NCI-H1930 (cell line): ENCODE measurements at places on chromosomes 12 and 14.

GRCh38 chr14:65832431-65833266 lies 420.1 kb downstream of the FUT8 start:
- no peak for DNase-seq

DNA sequence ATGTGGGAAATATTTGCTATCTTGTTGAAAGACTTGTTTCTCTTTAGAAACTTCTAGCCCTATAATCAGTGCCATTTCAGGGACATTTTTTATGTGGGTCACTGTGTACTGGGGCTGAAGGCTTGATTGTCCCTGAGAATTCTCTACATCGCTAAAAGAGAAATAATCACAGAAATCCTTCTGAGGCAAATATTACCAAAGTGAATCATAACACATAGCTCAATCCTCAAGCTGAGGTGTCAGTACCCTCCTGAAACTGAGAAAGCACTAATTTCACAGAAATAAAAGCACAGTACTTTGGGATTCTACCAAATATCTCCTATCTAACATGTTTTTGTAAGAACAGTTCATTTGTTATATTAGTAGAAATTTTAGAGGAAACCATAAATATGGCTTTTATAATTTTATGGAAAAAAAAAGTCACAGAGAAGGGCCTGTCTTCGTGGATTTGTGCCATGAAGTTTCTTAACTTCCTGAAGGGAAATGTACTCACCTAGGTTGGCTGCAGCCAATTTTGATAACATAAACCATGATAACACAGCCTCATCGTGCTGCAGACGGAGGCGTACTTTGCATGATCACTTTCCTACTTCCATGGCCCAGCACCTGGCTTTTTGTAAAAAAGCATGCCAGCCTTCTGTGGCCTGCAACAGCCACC lies 163.7 kb upstream of the HIF1A start:
- no peak for DNase-seq

DNA sequence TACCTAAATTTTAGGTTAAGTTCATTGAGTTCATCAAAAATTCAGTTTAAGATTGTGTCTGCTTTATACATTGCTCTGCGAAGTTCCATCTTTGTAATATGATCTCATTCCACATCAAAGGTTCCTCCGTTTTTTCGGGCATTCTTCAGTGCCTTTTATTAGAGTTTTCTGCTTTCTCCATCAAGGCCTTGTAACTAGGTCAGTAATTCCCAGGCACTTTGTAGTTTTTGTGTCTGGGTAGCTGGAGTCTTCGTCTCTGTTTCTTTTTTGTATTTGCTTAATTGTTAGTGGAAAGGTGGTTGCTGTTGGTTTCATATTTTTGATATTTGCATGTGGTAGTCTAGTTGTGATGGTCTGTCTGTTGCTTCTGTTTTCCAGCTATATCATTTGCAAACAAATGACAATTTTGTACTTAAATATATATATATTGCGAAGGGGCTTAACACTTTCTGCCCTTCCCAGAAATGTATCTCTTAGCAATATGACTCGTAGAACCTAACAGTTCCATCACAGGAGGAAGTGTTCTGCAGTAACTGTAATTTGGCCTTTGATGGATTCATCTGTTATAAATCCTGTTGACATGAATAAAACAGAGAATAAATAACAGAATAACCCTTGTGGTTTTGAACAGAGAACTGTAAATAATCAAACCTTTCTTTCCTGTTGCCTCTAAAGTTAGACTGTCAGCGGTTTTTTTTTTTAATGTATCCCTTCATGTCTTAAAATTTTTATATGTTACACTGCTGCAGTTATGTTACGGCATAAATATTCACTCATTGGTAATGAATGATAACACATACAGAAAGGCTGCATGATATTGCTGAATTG lies 88.4 kb upstream of the DYNC1H1 start:
- no peak for DNase-seq

- peak; percentile 1 for DNase-seq
These were observed 7.9 kb upstream of the CMKLR1 start for GRCh38 chr12:108346727-108347710.

GRCh38 chr12:58678753-58679152 lies 241.6 kb downstream of the LRIG3 start:
- no peak for DNase-seq

DNA sequence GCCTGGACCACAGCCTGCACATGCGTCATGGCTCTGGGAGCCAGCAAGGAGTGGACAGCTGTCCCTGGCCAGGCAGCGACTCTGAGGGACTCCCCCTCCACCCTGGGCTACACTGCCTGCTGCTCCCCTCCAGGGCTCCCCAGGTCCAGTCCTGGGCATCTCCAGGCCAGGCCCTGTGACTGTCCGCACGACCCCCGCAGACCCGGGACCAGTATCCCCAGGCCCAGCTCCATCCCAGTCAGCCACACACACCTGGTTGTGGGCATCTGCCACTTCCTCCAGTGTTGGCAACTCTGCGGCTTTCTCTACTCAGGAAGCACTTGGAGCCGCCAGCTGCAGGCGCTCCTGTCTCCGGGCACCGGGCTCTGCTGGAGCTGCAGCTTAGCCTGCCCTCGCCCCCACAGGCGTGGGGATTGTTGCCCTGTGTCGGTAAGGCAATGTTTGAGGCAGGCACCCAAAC lies 2.4 kb downstream of the ULK1 start:
- no peak for DNase-seq

GRCh38 chr12:59570145-59570544 lies 25.7 kb upstream of the SLC16A7 start:
- no peak for DNase-seq

GRCh38 chr12:96194971-96195844 lies 1.0 kb downstream of the ELK3 start:
- no peak for DNase-seq

DNA sequence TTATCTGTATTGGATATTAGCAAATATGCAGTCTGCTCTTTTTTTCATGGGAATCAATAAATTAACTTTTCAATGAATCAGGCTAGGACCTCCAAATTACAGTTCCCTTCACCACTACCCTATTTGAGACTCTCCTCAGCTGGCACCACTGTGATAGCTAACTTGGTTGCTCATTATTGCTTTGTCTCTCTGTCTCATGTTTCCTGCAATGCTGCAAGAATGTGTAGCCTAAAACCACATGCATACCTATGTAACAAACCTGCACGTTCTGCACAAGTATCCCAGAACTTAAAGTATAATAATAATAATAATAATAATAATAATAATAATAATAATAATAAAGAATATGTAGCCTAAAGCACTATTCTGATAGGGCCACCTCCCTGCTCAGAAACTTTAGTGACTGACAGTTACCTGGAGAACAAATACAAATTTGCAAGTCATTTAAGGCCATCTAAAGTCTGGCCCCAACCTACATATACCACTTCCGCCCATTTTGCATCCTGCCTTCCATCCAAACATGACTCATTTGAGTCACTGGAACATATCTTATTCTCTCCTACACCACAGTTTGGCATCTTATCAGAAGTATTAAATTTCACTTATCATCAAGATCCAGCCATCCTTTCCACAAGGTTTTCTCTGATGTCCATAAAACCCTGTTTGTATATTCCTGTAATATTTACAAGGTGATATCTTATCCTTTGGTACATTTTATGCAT lies 215.1 kb downstream of the LRRK2 start:
- no peak for DNase-seq

GRCh38 chr14:95500201-95500681 lies 16.2 kb downstream of the SYNE3 start:
- no peak for DNase-seq

- no peak for DNase-seq
These were observed 55.8 kb downstream of the TMEM30B start for GRCh38 chr14:61225344-61225743.

DNA sequence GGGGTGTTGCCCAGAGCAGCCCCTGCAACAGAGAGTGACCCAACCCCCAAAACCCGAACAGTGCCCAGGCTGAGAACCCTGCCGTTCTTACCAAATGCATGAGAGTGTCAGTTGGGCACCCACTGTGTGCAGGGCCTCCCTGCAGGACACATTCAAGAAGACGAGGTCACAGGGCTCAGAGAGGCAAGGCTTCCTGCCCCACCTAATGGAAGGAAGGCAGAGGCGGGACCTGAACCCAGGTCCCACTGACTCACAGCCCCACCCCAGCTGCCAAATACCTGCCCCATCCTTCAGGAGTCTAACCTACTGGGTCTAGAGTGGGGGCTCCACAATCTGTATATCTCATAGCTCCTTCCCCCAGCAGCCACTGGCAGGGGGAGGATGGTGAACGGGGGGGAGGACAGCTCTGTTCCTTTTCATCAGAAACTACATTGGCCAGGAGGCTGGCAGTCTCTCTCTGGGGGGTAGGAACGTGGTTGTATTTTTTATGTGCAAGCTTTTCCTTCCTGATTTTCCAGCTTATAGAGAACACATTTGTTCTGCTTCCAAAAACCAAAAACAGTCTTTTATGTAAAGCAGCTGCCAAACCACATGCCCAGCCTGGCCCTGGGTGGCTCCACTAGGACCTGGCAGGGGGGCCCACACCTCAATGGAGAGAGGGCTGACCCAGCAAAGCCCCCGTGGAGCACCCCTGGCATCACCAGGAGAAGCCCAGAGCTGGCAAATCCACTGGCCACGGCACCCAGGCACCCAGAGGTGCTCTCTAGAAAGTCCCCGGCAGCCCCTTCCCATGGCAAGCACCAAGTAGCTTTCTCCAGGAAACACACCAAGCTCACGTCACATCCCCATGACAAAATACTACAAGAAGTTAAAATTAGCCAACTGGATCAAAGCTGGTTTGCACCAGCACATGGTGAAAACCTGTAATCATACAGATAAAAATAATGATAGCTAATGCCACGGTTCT lies 17.0 kb downstream of the NCOR2 start:
- DNase-seq = no peak

GRCh38 chr14:34035177-34035933 lies 84.5 kb upstream of the EGLN3 start:
- DNase-seq = no peak

GRCh38 chr14:80973931-80974641 lies 18.7 kb downstream of the TSHR start:
- no peak for DNase-seq

- no peak for DNase-seq
These were observed 1256.8 kb upstream of the FLRT2 start for GRCh38 chr14:84273181-84273580.

GRCh38 chr14:66638689-66639088 lies 130.7 kb downstream of the GPHN start:
- no peak for DNase-seq

DNA sequence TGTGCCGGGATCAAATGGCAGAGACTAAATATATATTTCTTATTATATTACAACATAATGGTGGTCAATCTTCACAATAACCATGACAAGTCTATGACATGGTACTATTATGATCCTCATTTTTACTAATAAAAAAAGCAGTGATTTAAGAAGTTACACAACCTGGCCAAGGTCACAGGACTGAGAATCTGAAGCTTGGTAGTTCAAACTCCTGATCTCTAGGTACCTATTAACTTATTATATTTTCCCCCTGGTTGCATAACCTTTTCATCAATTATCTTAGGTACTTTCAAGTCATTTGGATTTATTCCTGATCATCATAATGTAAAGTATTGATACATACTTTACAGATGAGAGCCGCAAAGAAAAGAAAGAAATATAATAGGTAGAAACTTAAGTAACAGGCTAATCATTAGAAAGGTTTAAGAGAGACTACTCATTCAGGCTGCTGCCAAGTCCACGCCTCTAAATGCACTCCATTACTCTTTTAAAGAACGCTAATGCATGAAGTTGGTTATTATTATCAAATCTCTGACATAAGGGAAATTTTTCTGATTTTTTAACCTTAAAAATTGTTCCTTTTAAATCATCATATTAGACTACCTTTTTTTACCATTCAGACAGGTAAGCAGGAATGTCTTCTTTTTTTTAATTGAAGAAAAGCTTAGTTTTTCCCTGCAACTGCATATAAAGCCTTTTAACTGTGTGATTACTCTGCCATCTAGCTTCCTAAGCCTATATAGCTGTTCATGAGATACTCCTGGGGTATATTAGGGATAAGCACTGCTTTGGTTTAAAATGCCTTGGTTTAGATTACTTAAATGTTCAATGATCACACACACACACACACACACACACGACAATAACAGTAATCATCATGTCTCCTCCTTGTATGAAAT lies 35.6 kb downstream of the RPS29 start:
- no peak for DNase-seq

GRCh38 chr12:53591301-53592206 lies 34.6 kb downstream of the ATF7 start:
- DNase-seq = no peak

- DNase-seq = no peak
These were observed 5.6 kb downstream of the HIP1R start for GRCh38 chr12:122840580-122841513.

GRCh38 chr14:105855893-105856675 lies 329.7 kb downstream of the TMEM121 start:
- DNase-seq = no peak

DNA sequence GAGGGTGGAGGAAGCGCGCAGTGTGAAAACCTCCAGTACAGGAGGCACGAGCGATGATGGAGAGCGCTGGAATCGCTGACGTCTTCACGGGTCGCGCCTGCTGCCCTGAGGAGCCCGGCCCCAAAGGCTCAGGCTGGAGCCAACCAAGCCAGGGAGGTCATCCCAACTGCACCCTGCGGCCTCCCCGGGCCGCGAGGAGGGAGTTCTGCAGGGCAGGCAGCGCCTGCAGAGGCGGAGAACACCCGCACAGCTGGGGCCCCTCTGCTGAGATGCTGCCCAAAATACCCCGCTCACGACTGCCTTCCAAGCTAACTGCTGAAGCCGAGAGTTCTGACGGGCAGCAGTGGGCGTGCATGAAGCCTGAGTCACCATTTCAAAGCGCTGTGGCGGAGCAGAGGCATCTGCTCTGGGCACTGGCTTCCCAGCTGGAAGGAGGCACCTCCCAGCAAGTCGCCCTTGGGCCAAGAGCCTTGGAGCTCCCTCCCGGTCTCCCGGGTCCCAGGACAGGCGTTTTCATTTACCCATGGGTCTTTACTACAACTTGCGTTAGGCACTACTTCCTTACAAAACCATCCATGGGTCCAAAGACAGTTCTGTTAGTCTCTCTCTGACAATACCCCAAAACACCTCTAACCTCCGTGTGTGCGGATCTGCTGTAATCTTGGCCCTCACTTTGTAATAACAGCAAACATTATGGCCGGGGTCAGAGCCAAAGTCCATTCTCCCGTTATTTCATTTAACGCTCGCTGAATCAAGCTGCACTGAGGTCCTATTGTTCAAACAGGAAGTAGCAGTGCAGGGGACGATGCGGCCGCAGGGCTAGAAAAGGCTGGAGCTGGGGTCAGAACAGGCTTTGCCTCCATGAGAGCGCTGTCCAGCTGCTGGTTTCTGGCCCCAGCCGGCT lies 60.1 kb upstream of the RIMBP2 start:
- DNase-seq = no peak

GRCh38 chr14:104284636-104285507 lies 146.5 kb downstream of the KIF26A start:
- no peak for DNase-seq

DNA sequence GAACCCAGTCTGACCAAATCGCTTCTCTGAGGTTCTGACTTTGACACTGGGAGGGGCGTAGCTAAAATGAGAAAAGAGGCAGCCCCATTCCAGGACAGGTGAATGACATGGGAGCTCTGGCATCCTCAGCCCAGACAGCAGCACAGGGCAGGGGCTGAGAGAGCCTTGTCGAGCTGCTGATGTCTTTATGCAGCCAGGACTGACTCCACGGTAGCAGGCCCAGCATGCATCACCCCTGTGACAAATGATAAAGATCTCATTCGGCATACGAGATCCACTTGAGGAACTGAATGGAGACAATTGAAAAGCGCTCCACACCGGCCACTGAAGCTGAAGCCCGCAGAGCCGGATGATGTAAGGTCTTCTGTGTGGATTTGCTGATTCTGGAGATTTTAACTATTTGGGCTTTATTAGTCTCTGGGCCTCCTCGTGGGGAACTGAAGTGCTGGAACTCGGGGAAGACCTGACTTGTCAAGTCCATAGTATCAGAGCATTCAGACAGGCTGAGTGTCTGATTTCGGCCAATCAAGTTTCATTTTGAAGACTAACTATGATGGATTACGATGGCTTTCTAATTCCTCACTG lies 56.9 kb upstream of the MAP1LC3B2 start:
- no peak for DNase-seq
